Effector CD4-positive, alpha-beta T cell (primary cell): ENCODE measurements at places on chromosomes 12 and 14.

DNA sequence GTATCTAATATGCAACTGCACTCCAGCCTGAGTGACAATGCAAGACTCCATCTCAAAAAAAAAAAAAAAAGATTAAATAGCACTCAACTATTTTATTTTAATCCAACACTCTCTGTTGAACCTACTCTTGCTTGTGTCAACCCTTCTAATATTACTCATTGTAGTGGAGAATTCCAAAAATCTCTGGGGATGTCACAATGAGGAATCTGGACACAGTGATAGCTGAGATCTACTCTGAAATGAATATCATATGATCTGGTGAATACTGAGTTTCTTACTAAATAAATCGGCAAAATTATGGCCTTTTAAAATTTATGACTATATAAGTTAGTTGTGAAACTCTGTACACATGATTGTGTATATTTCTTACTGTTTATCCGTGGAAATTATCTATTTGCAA is 418.2 kb downstream of the BCAT1 start:
- DNase-seq, result no peak

DNA sequence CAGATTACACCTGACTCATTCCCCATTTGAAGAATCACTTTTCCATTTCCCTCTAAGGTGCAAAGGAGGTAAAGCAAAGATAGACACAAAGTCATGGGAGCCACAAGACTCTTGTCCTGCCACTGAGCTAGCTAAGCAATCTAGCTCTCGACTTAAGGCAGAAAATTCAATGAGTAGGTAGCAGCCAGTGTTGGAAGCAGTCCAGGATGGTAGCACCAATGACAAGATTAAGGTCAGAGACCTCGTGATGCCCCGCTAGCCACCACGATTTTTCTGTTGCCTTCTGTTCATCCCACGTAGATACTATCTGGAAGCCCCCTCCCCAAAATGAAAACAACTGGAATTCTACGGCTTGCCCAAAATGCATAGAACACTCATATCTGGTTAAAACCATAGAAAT is 1.4 kb downstream of the VAMP1 start:
- no peak for DNase-seq

DNA sequence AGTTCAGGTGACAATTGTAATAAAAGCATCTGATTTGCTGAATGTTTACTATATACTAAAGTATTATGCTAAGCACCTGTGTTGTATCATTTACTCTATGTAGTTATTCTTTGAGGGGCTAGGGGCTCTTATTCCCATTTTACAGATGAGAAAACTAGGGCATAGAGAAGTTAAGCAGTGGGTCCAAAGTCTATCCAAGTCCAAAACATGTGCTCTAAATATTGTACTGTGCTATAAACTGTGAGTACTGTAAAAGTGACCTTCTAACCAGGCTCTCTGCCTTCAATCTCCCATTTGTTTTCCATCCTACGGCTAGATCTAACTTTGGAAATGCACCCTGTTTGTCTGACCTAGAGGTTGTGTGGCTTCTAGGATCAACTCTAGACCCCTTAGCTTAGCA is 9.0 kb downstream of the ACVR1B start:
- no peak for DNase-seq

DNA sequence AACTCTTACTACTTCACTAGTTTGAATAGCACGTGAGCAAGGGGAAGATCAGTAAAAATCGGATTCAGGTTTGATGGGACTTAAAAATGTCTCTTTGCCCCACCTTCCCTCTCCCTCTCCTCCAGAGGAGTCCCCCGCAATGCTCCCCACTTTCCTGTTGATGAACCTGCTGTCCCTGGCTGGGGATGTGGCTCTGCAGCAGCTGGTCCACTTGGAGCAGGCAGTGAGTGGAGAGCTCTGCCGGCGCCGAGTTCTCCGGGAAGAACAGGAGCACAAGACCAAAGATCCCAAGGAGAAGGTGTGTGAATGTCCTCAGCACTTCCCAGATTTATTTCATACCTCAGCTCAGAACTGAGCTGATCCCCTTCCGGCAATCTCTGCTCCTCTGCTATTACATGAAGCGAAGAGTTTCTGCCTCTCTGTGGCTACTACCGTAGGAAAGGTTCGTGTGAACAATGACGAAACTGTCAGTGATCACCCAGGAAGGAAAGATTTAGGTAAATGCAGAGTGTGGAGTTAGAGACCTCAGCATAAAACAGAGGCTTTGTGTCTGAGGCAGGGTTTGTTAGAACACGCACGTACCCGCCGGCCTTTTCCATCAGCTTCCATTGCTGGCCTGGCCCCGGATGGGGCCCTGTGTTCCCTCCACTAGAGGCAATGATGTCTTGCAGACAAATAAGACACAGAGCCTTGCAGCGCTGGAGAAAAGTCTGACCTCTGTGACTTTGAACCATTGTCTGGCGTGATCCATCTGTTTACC is 7.4 kb upstream of the GAPDH start:
- no peak for DNase-seq

GRCh38 chr12:56104815-56105608 is 653 bp downstream of the PA2G4 start:
- no peak for DNase-seq

- DNase-seq, result no peak
Measured at GRCh38 chr14:72752034-72752412, 141.9 kb downstream of the DPF3 start.

DNA sequence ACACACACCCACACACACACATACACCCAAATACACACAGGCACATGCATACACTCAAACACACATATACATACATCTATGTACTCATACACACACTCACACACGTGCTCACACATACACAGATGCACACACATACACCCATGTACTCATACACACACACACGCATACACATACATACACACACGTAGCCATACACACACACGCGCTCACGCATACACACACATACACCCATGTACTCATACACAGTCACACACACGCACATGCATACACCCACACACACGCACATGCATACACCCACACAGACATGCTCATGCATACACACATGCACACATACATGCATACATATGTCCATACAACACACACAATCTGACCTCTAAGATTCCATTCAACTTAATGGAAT is 87.7 kb upstream of the ANO2 start:
- no peak for DNase-seq

- no peak for DNase-seq
Measured at GRCh38 chr14:91220581-91221000, 23.9 kb downstream of the GPR68 start.

- no peak for DNase-seq
Measured at GRCh38 chr14:96713426-96713825, 83.8 kb upstream of the VRK1 start.

- no peak for DNase-seq
Measured at GRCh38 chr14:26595926-26596542, 1.8 kb downstream of the NOVA1 start.

DNA sequence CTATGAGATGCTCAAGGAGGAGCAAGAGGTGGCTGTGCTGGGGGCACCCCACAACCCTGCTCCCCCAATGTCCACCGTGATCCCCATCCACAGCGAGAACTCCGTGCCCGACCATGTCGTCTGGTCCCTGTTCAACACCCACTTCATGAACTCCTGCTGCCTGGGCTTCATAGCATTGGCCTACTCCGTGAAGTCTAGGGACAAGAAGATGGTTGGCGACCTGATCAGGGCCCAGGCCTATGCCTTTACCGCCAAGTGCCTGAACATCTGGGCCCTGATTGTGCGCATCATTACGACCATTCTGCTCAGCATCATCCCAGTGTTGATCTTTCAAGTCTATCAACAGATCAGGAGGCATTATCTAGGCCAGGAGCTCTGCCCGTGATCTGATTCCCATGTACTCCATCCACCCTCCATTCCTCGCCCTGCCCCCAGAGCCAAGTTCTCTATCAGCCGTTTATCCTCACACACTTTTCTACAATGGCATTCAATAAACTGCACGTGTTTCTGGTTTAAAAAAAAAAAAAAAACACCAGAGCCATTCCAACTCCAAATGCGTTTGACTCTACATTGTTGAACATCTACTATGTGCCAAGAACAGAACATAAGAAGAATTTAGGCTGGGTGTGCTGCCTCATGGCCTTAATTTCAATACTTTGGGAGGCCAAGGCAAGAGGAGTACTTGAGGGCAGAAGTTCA is 17.5 kb downstream of the ATXN2 start:
- no peak for DNase-seq

DNA sequence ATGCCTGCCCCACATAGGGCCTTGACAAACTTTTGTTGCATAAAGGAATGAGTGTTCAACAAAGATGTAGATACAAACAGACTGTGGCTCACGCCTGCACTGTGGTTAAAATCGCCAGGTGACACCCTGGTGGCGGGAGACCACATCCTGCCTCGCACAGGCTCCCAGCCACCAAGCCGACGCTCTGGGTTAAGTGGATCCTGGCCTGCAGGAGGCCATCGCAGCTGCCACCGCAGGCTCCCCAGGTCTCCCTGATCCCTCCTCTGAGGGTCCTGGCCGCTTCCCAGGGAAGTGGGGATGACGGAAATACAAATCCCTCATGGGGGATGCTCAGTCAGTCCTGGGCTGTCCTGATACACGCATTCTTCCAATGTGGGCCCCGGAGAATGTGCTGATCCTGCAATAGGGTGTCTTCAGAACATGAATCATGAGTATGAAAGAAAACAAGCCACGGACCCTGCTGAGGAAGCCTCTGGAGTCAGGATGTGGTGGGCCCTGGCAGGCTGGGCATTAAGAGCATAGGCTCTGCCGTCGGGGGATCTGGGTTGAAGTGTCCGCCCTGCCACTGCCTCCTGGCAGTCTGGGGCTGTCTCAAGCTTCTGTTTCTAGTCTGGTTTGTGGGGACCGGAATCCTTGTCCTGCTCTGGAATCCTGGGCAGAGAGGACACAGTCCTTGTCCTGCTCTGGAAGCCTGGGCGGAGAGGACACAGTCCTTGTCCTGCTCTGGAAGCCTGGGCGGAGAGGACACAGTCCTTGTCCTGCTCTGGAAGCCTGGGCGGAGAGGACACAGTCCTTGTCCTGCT is 53.5 kb upstream of the BEGAIN start:
- DNase-seq, result peak; percentile 49

DNA sequence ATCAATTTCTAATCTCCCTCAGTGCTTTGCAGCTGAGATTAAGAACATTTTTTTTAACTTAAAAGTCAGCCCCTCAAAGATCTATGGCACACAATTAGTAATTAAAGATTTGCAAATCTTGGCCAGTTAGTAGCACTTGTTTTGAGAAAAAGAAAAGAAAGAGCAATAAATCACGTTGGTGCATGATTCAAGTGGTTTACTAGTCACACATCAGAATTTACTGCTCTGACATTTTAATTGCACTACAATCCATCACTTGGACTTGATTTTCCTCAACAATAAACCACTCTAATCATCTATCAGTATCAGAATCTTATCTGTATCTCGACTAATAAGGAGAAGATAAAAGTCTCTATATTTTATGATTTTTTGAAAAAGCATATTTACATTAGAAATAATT is 154.3 kb downstream of the HELB start:
- no peak for DNase-seq

DNA sequence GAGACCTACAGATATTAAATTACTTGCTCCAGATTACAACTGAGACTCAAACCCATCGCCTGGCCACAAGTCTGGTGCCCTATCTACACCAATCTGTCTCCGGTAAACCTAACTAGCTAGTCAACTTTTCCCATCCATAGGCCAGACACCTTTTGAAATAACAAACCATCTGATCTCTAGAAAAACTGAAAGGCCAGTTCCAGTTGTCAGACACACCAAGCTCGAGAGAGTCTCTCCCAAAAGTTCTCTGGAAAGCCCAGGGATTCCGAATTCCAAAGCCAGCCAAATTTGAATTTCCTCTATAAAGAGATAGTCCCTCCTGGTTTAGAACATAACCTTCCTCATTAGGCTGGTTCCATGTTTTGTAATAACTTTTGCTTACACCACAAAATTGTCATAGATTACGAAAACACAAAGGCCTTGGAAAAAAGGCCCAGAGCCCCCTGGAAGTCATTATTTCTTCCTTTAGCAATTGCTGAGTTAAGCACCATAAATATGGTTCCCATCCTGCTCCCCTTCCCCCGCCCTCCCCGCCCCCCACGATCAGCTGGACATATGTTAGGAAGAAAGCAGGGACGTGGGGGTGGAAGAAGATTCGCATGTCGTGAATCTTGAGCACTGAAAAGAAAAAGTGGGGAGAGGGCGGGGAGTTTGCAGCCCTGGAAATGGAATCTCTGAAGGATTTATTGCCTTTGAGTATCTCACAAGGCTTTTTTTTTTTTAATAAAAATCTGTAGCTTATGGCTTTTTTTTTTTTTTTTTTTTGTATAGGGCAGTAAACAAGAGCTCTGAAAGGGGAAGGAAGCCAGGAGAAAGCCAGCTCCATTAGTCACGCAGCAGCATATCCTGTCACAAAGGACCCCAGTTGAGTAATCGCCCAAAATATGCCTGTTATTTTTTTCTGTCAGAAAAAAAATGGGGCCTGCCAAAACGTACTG is 110.4 kb downstream of the ZFP36L1 start:
- peak; percentile 29 for DNase-seq

DNA sequence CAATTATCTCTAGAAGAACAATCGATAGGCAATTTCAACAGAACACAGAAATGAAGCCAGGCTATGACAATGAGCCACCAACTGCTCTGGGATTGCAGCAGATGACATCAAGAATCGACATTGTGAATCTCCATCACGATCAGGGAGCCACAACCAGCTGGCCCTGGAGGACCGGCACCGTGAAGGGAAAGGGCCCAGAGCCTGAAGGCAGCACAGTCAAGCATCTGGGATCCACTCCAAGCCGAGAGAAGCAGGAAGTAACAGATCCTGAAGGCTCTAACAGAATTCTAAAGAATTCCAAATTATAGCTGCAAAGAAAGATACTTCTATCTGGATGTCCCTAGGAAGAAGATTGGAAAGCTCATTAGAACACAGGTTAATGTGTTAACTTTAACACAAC is 61.0 kb downstream of the LRRC74A start:
- no peak for DNase-seq

DNA sequence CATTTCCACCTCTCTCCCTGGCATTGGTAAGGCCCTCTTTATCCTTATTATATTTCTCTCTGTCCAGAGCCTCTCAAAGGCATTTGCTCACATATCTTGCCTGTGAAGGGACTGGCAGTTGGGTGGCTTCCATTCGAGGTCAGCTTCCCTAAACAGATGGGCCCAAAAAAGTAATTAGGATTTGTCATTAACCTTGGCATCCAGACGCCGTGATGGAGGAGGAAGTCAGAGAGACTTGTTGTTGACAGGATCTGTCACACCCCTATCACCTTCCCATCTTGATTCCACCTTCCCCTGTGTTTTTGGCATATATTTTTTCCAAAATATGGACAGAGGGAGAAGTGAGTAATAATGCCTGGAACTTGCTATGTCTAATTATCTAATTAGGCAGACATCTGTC is 54.0 kb upstream of the OAS1 start:
- DNase-seq, result no peak

DNA sequence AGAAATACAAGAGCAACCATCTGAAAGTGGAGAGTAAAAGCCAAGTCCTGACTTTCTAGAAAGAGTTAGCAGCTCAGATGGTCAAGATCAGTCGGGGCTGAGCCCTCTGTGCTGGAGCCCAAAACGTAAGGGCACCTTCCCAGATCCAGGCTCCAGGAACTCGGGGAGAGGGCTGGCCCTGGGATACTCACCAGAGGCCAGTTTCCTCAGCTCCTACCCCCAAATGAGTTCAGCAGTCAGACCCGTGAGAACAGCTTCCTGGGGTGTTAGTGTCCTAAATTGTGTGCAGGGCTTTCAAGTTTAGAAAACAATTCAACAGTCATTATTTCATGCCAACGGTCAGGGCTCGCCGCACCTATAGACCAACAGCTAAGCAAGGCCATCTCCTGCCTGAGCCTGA is 147.6 kb upstream of the FKBP4 start:
- DNase-seq, result no peak

- no peak for DNase-seq
Measured at GRCh38 chr12:41576925-41577324, 388.8 kb downstream of the PDZRN4 start.

GRCh38 chr14:61140271-61140670 is 140.9 kb downstream of the TMEM30B start:
- no peak for DNase-seq
